T-helper 2 cell treated with Interferon-gamma antibody and Interleukin-4, amounts not matched to agents 5 μg/mL and 100 μg/mL, for 36 hours (primary cell): ENCODE measurements at places on chromosomes 3 and 15.

DNA sequence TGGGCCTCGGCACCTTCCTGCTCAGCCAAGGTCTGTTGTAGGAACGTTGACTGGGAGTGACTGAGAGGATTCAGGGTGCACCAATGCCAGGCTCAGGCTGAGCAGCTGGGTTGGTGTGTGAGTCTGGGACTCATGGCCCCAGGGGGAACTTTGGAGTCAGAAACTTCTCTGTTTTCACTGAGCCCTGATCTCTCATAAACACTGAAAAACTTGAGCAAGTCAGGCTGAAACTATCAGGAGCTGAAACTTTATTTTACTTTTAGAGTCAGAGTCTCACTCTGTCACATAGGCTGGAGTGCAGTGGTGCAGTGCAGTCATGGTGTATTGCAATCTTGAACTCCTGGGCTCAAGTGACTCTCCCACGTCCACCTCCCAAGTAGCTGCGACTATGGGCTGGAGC, 3.0 kb downstream of the TRAK1 start:
- DNase-seq, result no peak

DNA sequence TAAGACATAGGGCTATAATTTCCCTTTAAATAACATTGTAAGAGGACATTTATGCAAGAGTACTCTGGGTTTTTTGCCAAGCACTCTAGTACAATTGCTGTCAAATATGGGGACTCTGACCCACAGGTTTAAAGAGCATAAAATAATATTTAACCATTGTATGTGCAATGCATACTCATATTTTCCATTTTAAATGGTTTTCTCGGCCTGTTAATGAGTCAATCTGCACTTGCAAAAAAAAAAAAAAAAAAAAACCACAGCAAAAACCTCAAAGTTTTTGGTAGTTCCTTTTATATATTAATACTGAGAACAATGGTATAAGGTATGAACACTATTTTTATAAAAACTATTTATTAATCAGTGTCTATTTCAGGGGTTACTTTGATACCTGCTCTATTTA, 304.0 kb upstream of the CBLB start:
- DNase-seq, result no peak

DNA sequence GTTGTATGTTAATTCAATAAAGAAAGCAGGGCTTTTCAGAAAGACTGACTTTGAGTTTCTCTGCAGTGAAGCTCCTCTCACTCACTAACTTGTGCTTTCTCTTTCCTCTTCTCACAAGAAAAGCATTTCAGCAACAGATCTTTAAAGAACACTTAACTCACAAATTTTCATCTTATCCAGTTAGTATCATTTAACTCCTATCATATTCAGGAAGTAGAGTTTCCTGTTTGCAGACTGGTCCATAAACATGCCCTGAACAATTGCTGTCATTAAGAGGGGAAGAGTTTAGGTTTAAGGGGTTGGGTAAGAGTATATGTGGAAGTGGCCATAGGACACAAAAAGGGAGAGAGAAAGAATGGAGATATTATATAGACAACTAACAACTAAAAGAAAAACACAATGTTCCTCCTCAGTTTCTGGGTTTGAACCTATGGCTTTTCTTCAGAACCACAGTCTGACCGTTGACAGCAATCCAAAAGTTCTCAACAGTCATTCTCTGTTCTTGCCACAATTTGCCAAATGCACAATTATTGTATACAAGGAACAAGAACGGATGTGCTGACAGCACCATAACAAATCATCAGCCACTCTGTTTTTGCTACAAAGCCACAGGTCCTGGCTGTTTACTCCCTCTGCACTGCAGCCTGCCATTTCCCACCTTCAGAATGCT, 63.9 kb downstream of the CHAC1 start:
- no peak for DNase-seq

GRCh38 chr3:9976721-9977709, 9.6 kb downstream of the EMC3 start:
- peak; percentile 56 for DNase-seq

DNA sequence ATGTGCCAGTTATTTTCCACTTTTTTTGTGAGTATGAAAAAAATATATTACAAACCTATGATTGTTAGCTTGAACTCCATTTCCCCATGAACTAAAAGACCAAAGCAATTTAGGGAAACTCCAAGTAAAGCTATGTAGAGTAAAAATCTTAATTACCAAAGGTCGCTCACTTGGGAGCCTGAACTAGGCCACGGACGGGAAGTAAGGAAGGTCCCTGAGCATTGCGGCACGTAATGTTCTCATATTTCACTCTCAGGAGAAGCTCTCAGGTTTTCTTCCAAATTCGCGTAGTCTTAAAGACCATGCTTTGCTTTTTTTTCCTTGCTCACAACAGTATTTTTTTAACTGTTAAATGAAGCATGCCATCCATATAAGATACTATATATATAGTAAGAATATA, 215.3 kb upstream of the RARB start:
- no peak for DNase-seq

- no peak for DNase-seq
Observed at GRCh38 chr3:23984934-23985333, 39.8 kb downstream of the NR1D2 start.

- DNase-seq, result no peak
Observed at GRCh38 chr3:146884296-146884695, 279.1 kb upstream of the PLSCR5 start.

GRCh38 chr3:136336329-136337100, 86.4 kb downstream of the PCCB start:
- DNase-seq, result no peak

- DNase-seq, result no peak
Observed at GRCh38 chr15:82870727-82871320, 61.4 kb downstream of the WHAMM start.

DNA sequence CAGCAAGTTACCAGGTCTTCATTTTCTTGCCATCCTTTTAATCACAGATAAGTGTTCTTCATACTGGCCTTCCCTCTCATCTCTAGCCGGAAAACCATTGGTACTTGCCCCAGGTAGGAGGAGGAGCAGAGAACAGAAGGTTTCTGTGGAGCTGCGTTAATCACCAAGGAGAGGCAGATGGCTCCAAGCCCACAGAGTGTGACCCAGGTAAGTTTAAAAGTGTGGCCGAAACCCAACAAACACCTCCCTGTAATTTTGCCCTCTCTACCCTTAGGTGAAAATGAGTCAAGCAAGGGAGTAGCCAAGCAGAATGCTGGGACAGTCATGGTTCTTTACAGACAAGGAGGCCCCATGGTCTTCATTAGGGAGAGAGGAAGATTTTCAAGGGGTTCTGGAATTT, 37.3 kb downstream of the NFKBIZ start:
- DNase-seq, result no peak

DNA sequence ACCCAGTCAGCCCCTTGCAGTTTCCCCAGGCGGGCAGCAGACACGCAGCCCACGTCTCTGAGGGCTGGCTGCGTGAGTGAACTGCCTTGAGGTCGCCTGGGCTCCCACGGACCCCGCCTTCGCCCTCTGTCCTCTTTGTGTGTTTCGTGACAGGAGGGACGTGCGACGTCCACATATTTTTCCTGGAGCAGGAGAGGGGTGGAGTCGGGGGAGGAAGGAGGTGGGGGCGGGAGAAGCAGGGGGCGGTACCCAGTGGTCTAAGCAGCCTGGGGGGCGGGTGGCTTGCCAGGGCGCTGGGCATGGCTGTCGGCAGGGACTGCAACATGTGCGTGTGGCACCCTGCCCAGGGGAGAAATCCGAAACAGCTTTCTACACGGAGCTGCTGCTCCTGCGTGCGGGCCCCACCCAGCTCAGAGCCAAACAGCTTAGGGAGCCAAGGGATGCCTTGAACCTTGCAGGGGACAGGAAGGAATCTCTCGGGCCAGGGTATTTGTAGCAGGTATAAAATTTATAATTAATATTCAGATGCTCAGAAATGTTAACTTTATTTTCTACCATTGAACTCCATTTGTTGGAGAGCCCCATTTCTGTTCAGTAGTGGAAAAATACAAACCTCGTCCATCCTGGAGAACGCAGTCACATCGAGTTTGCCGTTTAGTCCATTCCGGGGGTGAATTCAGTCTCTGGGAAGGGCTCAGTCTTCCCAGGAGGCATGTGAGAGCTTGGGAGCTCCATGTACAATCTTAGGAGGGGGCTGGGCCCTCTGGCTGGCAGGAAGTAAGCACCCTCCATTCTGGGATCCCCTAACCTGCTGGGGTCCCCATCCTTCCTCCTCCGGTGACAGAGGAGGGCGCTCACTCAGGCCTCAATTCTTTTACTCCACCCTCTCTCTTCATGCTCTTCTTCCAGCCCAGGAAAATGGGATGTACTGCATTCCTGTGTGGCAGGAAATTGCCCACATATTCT, 79.1 kb upstream of the MEF2A start:
- DNase-seq, result no peak

DNA sequence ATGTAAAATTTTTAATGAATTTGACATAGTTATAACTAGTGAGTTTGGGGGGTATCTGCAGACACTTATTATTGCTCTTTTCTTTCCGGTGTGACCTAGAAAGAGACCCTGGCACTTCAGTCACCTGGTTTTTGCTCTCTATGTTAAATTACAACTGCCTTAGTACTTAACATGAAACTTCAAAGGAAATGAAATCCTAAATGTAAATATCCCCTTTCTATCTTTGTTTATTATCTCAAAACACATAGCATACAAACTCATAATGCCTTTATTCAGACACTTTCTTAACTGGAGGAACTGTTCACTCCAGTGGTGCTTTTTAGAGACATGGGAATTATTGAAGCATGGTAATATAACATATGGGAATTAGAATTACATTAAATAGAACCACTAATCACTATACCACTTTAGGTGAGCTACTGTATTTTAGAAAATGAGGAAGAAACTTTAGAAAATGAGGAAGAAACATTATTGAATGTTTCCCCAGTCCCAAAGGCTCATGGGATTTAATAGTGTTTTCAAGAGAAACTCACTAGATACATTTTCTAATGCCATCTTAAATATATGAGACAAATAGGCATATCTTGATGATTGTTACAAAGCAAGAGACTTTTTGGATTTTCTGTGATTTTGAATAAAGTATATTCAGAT, 119.5 kb upstream of the MLF1 start:
- no peak for DNase-seq

DNA sequence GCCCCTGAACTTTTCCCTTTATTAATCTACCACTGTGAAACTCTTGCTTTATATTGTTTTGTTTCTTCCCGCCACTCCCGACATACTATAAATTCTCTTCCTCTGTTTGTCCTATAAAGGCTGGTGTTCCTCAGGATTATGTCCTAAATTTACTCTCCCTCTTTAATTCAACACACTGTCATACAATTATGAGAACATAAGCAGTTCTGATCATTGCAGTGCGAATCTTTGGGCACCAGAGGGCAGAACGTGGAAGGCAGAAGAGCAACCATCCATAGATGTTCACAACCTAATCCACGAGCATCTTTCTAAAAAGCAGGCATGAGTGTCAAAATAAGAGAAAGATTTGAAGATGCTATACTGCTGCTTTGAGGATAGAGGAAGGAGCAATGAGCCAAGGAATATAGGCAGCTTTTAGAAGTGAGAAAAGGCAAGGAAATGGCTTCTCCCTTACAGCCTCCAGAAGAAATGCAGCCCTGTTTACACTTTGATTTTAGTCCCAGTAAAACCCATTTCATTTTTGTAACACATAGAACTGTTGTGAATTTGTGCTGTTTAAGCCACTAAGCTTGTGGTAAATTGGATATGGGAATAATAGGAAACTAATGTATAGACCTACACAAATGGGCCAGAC, 179.4 kb downstream of the GBE1 start:
- no peak for DNase-seq

GRCh38 chr3:77026904-77027634, 12.8 kb upstream of the ROBO2 start:
- no peak for DNase-seq

DNA sequence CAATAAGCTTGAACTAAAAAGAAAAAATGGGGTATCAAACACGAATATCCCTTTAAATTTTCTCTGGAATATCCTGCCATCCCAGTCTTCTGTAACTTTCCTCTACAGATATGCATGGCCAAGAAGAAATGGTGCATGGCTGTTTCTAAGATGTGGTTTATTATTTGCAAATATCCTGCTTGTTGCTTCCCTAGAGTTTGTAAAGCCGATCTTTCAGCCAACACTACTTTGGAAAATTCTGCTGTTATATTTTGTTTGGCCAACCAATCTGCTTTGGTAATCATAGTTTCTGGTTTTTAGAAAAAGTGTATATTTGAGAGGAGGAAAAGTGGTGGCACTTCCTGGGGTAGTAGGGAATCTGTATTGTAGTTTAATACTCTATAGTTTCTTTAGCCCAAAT, 13.9 kb downstream of the PHLDB2 start:
- no peak for DNase-seq

DNA sequence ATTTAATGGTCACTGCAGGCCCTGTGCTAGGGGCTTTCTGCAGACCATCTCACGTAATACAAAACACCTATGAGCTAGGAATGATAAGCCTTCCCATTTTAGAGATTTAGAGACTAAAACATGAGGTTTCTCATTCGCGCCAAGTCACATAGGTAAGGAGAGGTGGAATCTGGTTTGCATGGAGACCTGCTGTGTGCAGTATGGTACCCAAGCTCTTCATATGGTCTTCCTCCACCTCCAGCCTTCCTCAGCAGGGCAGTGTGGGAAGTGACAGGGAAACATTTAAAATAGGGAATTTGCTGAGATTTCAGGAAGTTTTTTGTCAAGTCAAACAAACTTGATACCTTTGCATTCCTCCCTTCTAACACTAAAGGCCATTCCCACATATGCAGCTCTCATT, 337.6 kb downstream of the IL20RB start:
- DNase-seq, result no peak

DNA sequence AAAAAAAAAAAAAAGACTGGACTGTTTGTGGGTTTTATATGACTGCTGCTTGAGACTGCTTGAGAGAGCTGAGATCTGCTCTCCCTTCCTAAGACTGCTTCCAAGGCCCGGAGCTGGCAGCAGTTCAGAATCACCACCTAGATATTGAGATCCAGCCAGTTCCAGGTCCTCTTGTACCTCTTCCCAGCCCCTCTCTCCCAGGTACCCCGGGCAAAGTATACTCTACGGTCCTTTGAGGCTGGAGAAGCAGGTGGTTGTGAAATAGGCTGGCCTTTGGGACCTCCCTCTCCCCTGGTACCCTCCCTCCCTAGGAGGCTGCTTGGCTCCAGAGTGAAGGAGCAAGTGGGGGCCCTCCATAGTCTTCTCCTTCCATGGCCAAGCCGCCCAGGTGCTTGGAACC, 12.6 kb upstream of the BAHD1 start:
- DNase-seq, result no peak

GRCh38 chr3:17765819-17766472, 23.5 kb upstream of the TBC1D5 start:
- DNase-seq, result no peak

- peak; percentile 55 for DNase-seq
Observed at GRCh38 chr3:62318752-62319569, 54.4 kb downstream of the FEZF2 start.

- DNase-seq, result no peak
Observed at GRCh38 chr15:90442423-90442822, 54.4 kb downstream of the IQGAP1 start.

DNA sequence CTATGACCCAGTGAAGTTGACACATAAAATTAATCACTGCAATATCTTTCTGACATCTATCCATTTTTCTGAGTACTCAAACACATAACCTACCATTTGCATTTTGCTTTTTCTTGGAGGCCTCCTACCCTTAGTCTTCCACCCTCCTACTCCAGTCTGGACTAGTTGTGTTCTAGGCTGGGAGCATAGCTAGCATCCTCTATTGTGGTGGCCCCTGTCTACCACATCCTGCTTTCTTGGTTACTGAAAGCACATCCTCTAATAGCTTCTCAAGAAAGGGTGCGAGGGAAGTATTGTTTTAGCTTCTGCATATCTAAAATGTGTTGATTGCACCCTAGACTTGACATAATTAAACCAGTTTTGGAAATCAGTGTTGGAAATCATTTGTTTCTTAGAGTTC, 176.5 kb downstream of the THSD4 start:
- DNase-seq, result peak; percentile 13

GRCh38 chr15:91660174-91660649, 193.3 kb upstream of the SLCO3A1 start:
- no peak for DNase-seq
